Natural killer cell (primary cell): ENCODE measurements at places on chromosomes 5 and 9. TPM values are rescaled to one million over a fixed set of nuclear protein-coding genes. Genes with fewer than 3 reads are reported as not detected.

Gene PTGDS
- total RNA-seq, result 157 TPM

Gene CATSPER3
- total RNA-seq, result 0.79 TPM

Gene OR1Q1
- total RNA-seq, result not detected

Gene CNTNAP3
- total RNA-seq, result not detected

Gene ORM2
- total RNA-seq, result not detected

- no peak overlapping the region for H3K4me3 ChIP-seq
- H3K27ac ChIP-seq, result no peak overlapping the region
- no peak for DNase-seq
- H3K27me3 ChIP-seq, result no peaks in the 10 kb centered on the region
- no peaks in the 10 kb centered on the region for H3K36me3 ChIP-seq
These were observed 1145.4 kb upstream of the NUDT12 start for GRCh38 chr5:104708027-104708426.

GRCh38 chr5:65043843-65044359 lies 275.2 kb downstream of the CWC27 start:
- no peaks in the 10 kb centered on the region for H3K4me1 ChIP-seq
- no peaks in the 10 kb centered on the region for H3K36me3 ChIP-seq
- H3K27ac ChIP-seq, result no peak overlapping the region
- H3K27me3 ChIP-seq, result no peaks in the 10 kb centered on the region

DNA sequence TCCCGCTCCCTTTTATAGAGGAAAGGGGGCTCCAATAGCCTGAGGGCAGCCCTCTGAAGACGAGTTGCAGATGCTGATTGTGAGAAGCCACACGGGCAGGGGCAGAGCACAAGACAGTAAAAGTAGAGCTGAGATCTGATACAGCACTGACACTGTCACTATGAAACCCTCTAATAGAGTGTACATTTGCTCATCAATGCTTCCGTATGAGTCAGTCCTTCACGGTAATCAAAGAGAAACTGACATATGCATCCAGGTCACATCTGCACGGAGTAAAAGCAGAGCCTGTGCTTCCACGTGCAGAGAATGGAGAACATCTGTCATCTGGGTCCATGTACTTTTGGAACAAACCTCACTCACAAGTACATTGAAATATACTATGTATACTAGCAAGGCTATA lies 60.6 kb upstream of the TMEM215 start:
- no peak overlapping the region for H3K27ac ChIP-seq
- H3K4me3 ChIP-seq, result no peak overlapping the region
- H3K36me3 ChIP-seq, result no peaks in the 10 kb centered on the region

GRCh38 chr9:93826209-93826608 lies 128.9 kb downstream of the BARX1 start:
- peak; percentile 55 for DNase-seq
- no peak overlapping the region for H3K4me3 ChIP-seq
- H3K4me1 ChIP-seq, result peaks cover 7% of the 10 kb centered on the region
- peaks cover 8% of the 10 kb centered on the region for H3K27me3 ChIP-seq

DNA sequence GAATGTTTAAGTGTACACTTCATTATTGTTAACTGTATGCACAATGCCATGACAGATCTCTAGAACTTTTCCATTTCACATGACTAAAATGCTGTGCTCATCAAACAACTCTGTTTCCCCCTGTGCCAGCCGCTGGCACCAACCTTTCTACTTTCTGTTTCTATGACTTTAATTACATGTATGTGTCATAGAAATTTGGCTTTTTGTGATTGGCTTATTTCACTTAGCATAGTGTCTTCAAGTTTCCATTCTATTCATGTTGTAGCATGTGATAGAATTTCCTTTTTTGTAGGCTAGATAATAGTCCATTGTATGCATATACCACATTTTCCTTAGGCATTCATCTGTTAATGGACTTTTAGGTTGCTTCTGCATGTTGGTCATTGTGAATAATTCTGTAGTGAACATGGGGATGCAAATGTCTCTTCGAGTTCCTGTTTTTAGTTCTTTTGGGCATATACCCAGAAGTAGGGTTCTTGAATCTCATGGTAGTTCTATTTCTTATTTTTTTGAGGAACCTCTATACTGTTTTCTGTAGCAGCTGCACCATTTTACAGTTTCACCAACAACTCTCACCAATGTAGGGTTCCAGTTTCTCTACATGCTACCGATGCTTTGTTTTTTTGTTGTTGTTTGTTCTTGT lies 184.4 kb upstream of the DMRT1 start:
- H3K36me3 ChIP-seq, result no peaks in the 10 kb centered on the region
- H3K4me1 ChIP-seq, result peaks cover 17% of the 10 kb centered on the region
- no peak overlapping the region for H3K4me3 ChIP-seq
- DNase-seq, result no peak
- no peak overlapping the region for H3K27ac ChIP-seq

GRCh38 chr5:177959315-177959714 lies 36.7 kb downstream of the PROP1 start:
- no peak overlapping the region for H3K4me3 ChIP-seq
- H3K4me1 ChIP-seq, result no peaks in the 10 kb centered on the region
- no peaks in the 10 kb centered on the region for H3K36me3 ChIP-seq
- no peaks in the 10 kb centered on the region for H3K27me3 ChIP-seq

DNA sequence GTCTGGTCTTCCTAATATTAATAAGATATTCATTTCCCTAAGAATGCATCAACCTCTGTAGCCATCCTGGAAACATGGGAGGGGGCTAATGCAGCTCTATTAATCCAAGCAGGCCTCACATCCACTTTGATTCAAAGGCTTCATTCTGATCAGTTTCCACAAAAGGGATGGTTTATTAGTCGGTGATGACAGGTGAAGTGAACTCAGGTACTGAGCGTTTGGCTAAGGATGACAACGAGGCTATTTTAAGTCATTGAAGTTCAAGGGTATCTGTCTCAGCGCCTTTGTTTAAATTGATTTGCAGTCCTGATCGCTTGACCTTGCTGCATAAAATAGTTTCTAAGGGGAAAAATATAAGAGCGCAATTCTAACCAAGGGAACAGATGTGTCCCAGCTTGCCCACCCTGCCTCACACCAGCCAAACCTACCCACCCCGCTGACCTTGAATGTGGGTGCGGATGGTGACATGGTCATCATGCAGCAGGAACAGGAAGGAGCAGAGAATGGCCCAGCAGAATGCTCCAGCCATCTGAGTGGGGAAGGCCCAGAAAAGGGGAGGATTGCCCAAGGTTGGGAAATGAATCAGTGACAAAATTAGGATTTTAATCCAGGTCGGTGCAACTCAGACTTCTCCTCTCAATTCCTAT lies 70.5 kb upstream of the ZNF618 start:
- DNase-seq, result no peak
- no peaks in the 10 kb centered on the region for H3K27me3 ChIP-seq
- no peak overlapping the region for H3K27ac ChIP-seq
- no peak overlapping the region for H3K4me3 ChIP-seq

DNA sequence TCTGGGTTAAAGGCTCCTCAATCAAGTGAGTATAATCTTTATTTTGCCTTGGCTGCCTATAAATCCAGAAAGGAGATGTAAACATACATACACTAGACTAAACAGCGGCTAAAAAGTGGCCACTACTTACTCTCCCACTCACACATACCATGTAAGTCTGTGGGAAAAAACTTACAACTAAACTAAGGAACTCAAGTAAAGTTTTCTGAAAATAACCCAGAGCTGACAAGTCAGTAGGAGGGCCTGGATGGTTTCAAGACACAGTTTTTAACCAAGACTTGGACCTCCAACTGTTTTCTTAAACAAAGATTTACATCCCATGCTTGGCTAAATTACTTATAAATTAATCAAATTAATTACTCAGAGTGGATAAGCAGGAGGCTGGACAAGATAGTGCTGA lies 64.5 kb downstream of the CEP120 start:
- H3K4me1 ChIP-seq, result no peaks in the 10 kb centered on the region
- no peak overlapping the region for H3K27ac ChIP-seq
- no peak for DNase-seq
- H3K4me3 ChIP-seq, result no peak overlapping the region

GRCh38 chr9:136268318-136268717 lies 22.7 kb upstream of the QSOX2 start:
- H3K4me3 ChIP-seq, result no peak overlapping the region
- no peak overlapping the region for H3K27ac ChIP-seq
- H3K4me1 ChIP-seq, result peaks cover 13% of the 10 kb centered on the region

DNA sequence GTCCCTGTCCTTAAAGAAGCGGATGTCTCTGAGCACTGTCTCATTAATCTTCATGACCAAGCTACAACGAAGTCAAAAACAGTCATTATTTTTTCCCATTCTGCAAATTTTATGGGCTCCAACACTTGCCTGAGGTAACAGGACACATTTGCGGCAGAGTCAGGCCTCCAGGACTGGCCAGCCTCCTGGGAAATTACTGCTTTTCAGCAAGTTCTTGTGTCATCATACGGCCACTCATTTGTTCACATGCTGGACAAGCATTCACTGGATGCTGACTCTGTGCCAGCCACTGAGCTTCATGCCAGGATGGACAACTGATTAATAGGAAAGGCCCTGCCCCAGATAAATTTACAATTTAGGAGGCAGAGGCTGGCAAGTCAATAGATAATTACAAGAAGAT lies 305.7 kb downstream of the ACTL7B start:
- H3K36me3 ChIP-seq, result no peaks in the 10 kb centered on the region
- no peaks in the 10 kb centered on the region for H3K27me3 ChIP-seq
- H3K4me1 ChIP-seq, result no peaks in the 10 kb centered on the region
- no peak overlapping the region for H3K27ac ChIP-seq
- DNase-seq, result no peak
- H3K4me3 ChIP-seq, result no peak overlapping the region

- H3K4me3 ChIP-seq, result peak overlapping the region; percentile 94
- no peaks in the 10 kb centered on the region for H3K36me3 ChIP-seq
- peaks cover 15% of the 10 kb centered on the region for H3K4me1 ChIP-seq
- DNase-seq, result peak; percentile 93
These were observed 613 bp downstream of the ZBTB5 start for GRCh38 chr9:37464426-37465248.

DNA sequence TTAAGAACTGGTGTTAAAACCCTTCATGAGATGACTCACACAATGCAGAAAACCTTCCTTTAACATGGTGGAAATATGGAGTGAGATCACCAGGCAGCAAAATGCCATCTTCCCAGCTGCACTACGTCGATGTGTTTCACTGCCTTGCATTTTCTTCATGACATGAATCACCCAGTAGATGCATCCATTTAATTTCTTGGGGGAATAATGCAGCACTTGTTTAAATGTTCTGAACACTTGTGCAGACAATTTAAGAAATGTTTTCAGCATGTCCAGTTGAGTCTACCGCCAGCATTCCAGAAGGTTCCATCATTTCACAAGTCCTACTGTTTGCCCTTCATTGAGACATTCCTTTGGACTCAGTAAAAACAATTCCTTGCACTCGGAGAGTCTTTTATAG lies 81.6 kb downstream of the ADAMTS16 start:
- H3K4me3 ChIP-seq, result no peak overlapping the region
- H3K27me3 ChIP-seq, result no peaks in the 10 kb centered on the region
- no peaks in the 10 kb centered on the region for H3K4me1 ChIP-seq
- no peak for DNase-seq
- H3K27ac ChIP-seq, result no peak overlapping the region

DNA sequence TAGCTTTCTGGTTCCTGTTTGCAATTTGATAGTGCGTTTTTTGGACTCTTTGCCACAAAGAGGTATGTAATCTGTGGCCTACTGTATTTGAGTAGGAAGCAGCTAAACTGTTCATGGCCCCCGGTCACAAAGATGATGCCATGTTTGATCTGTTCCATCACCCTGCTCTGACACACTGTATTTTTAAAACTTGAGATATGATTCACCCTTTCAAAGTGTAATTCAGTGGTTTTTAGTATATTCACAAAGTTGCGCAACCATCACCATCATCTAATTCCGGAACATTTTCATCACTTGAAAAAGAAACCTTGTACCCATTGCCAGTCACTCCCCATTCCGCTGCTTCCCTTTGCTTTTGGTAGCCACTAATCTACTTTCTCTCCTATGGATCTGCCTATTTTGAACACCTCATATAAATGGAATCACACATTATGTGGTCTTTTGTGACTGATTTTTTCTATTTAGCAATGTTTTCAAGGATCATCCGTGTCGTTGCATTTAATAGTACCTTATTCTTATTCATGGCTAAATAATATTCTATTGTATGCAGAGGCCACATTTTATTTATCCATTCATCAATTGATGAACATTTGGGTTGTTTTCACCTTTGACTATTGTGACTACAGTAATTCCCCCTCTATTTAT lies 141.6 kb downstream of the NR3C1 start:
- H3K27me3 ChIP-seq, result no peaks in the 10 kb centered on the region
- no peaks in the 10 kb centered on the region for H3K36me3 ChIP-seq
- no peak for DNase-seq
- no peak overlapping the region for H3K4me3 ChIP-seq
- no peak overlapping the region for H3K27ac ChIP-seq

- H3K27me3 ChIP-seq, result no peaks in the 10 kb centered on the region
- H3K4me3 ChIP-seq, result no peak overlapping the region
- DNase-seq, result no peak
- no peaks in the 10 kb centered on the region for H3K36me3 ChIP-seq
- no peaks in the 10 kb centered on the region for H3K4me1 ChIP-seq
- no peak overlapping the region for H3K27ac ChIP-seq
These were observed 218.6 kb downstream of the ESM1 start for GRCh38 chr5:54766748-54767147.

GRCh38 chr5:165035520-165035919 lies 1530.1 kb downstream of the MAT2B start:
- no peak for DNase-seq
- H3K27me3 ChIP-seq, result no peaks in the 10 kb centered on the region
- H3K27ac ChIP-seq, result no peak overlapping the region
- H3K36me3 ChIP-seq, result no peaks in the 10 kb centered on the region
- no peaks in the 10 kb centered on the region for H3K4me1 ChIP-seq

DNA sequence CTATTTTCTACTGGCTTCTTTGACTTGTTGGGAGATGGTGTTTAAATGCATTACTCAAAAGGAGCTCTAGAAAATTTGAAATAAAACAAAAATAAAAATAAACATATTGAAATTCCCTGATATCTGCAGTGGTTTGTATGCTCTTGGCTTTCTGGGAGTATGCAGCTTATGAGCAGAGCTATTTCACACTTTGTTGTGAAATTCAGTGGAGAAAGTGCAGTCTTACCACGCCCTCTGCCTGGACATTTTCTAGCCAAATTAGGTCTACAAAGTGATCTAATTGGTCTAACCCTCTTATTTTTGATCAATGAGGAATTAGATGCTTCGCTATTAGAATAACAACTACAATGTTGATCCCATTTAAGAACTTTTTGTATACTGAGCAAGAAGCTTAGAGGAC lies 66.8 kb downstream of the INSYN2B start:
- H3K4me1 ChIP-seq, result no peaks in the 10 kb centered on the region
- DNase-seq, result no peak
- no peak overlapping the region for H3K4me3 ChIP-seq
- H3K27ac ChIP-seq, result no peak overlapping the region
- peaks cover 4% of the 10 kb centered on the region for H3K36me3 ChIP-seq
- H3K27me3 ChIP-seq, result no peaks in the 10 kb centered on the region

DNA sequence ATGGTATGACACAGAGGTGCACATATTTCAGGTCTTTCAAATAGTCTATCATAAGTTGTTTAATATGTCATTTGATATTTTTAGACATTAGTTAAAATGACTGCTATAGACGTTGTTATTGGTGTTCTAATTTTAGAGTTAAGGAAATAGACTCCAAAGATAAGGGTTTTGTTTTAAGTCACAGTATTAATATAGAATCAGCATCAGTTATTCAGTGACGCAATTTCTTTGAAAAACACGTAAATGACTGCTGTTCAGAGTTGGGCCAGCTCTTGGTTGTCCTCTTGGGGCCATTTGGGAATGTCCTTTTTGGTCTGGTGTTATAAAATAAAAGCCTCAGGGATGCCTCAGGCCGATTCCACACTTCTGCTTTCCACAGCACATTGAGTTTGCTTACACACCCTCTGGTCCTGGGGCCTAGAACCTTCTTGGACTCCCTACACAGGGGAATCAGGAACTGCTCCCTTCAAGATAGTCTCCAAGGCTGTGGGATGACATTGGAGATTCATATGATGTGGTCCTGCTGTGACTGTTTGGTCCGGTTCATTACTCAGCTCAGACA lies 14.3 kb downstream of the OTULIN start:
- H3K4me3 ChIP-seq, result no peak overlapping the region
- no peak for DNase-seq
- no peak overlapping the region for H3K27ac ChIP-seq
